ENCODE measurements at places on chromosomes 3 and 15.

DNA sequence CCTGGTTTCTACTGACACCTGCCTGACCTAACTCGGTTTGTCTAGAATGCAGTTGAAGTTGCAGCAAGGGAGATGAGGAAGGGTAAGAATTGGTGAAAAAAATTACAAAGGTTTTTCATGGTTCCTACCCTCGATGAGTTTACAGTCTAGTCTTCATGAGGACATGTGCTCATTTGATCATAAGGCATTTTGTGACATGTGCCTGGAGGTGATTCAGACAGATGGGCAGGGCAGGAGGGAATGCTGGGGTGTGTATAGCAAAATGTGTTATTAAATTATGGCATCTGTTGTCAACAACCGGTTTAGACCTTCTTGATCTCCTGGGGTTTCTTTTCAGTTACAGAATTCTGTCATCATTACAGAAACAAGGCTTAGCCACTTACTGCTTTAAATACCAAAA lies 101.2 kb downstream of the CACNA1D start:
- no peak for DNase-seq

DNA sequence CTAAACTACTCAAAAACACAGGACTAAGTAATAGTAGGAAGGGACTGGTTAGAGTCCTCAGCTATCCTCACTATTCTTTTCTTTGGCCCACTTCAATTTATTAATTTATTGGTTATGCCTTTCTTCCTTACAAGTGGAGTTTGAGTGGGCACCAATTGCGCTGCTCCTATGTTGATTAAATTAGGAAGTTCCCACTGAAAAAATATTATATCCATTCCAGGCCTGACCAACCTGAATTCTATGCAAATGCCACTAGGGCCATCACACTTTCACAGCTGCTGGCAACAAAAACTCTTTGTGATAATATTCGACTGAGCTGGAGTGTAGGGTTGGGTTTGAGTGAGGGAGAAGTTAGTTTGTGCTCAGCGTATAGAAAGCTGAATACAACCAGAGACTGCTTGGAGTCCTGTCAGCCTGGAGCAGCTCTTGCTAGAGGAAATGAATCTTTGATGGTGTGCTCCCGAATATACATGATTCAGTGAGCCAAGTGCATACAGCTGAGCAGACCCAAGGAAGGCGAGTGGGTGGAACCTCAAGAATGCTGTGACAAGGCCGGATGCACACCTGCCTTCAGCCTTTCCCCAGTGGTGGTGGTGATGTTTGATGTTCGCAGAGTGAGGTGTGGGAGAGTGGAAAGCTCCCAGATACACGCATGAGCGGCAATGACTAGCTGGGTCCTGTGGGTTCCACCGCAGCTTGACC lies 1.5 kb downstream of the ARHGEF3 start:
- DNase-seq: no peak

DNA sequence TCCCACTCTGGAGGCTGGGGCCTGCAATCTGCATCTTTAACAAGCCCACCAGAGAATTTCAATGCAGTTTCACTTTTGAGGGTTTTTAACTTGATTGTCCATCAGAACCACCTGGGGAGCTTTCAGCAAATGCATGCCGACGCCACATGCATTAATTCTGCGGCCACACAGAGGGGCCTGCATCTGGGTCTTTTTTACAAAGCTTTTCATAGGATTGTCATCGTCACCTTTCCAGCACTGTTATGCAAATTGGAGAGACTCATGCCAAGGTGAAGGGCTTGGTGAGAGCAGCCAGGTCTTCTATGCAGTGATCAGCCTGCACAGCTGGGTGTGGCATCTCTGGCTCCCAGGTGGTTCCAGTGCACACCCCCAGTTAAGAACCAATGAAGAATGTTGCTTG lies 143.0 kb upstream of the CTDSPL start:
- DNase-seq: no peak

GRCh38 chr3:72665701-72666446 lies 182.4 kb downstream of the SHQ1 start:
- no peak for DNase-seq

DNA sequence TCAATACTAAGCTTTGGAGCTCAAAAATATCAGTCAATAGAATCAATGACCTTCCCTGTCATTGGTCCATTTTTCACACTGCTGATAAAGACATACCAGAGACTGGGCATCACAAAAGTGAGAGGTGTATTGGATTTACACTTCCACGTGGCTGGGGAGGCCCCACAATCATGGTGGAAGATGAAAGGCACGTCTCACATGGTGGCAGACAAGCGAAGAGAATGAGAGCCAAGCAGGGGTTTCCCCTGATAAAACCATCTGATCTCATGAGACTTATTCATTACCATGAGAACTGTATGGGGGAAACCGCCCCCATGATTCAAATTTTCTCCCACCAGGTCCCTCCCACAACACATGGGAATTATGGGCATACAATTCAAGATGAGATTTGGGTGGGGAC lies 81.9 kb downstream of the ANXA2 start:
- DNase-seq: no peak

GRCh38 chr3:10957976-10958749 lies 34.4 kb upstream of the SLC6A1 start:
- no peak for DNase-seq

- no peak for DNase-seq
These were observed 58.6 kb downstream of the DRD3 start for GRCh38 chr3:114120211-114120610.

GRCh38 chr15:52524223-52525136 lies 4.2 kb downstream of the MYO5A start:
- DNase-seq: no peak

DNA sequence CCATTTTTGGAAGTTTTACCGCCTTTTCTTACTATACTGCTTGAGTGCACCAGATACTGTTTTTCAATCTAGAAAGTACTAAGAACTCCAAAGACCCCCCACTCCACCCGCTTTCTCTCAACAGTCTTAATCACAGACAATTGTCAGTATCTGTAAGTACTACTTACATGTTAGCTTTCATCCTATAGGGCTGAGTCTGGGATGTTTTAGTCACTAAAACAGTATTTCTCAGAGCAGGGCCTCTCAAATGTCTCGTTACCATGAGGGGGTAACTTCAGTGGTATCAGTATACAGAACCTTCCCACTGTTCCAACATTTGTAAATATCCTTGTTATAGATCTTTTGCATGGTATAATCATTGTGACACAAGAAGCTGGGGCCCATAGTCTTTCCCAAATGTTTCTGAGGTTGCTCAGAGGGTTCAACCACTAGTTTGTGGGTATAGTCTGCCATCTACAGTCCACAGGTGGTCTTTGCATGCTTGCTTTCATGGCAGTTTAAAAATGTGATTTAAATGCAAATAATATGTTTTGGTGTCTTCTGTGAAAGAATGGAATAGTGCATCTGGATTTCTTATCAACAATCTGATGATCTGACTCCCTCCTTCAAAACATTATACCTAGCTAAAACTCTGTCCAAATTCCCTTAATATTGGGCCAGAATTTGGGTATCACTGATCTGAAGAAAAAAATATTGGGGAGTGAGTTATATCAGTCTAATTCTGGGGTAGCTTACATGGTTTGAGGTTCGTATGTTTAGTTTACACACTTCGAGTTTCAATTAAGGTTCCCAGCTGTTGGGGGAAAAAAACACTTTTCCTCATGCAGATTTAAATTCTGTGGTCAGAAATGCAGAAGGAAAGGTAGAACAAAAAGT lies 18.0 kb upstream of the DNAJC13 start:
- DNase-seq: no peak

GRCh38 chr15:85619992-85620689 lies 174.6 kb downstream of the KLHL25 start:
- no peak for DNase-seq

GRCh38 chr3:98032265-98032664 lies 2.9 kb downstream of the GABRR3 start:
- DNase-seq: no peak

DNA sequence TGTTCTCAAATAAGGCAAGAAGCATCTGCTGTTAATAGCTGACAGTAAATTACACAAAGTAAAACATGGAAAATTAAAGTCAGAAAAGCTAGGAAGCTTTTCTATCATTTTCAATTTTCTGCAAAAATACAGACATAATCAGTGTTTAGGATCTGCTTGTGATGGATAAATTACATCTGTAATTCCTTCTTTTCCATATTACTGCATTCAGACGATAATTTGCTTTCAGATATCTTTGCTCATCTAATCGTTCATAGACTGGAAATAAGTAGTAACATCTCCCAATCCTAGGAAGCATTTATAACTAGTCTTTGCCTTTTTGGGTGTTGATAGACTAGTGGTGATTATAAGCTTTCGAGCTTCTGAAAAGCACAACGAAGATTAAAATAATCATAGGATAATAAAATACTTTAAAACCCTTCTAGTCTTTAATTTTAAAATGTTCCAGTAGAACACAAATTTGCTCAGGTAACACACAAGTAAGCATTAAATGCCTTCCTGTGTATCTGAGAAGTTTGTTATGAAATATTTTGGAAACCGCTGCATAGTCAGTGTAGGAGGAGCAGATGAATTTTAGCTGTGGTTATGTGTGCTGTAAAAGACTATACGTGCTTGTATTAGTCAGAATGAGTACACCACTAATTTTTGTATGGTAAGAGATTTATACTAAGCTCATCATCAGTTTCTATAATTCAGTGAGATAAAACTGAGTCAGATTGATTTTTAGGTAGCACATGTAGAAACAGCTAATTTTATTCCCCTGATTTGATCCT lies 41.0 kb downstream of the MBNL1 start:
- no peak for DNase-seq

- no peak for DNase-seq
These were observed 283.1 kb upstream of the STAC start for GRCh38 chr3:36097209-36097608.

GRCh38 chr3:66472313-66473134 lies 28.3 kb downstream of the LRIG1 start:
- no peak for DNase-seq

GRCh38 chr3:160564258-160564911 lies 986 bp downstream of the KPNA4 start:
- no peak for DNase-seq

DNA sequence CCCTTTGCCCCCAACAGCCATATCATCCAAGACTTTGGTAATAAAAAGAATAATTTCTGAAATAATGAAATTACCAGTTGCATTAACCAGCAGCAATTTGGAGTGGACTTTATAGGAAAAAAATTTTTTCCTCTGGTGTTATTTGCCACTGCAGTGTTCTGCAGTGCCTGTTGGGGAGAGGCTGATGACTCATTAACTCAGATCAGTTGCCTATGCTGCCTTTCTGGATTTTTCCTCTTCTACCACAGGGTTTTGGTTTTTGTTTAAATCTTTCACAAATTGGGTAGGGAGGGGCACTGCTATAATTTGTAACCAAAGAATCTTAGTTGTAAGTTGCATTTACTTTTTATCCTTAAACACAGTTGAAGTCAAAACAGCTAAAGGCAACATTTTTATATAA lies 22.7 kb downstream of the ATP6V1A start:
- DNase-seq: no peak

DNA sequence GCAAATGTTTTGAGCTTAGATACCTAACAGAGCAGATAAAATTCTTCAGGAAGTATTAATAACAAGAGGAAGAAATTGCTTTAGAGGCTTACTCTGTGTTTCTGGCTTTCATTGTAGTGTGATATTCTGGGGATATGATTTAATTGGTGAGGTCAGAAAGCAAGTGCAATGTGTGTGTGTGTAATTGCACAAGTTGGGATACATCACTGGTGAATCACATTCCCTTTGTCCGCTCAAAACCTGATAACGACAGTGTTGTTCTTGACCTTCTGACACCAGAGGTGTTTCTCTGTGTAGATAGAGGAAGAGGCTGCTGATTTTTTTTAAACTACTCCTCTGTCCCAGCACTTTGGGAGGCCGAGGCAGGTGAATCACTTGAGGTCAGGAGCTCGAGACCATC lies 161.1 kb downstream of the CACNA2D3 start:
- DNase-seq: no peak

- DNase-seq: no peak
These were observed 867 bp upstream of the DCAF1 start for GRCh38 chr3:51500632-51501131.

- DNase-seq: no peak
These were observed 91.1 kb upstream of the PLXNA1 start for GRCh38 chr3:126891791-126892190.

- no peak for DNase-seq
These were observed 54.4 kb downstream of the ARNT2 start for GRCh38 chr15:80458580-80458979.

- no peak for DNase-seq
These were observed 48.6 kb downstream of the MCCC1 start for GRCh38 chr3:183050706-183051105.

- no peak for DNase-seq
These were observed 67.4 kb downstream of the ATP13A5 start for GRCh38 chr3:193310914-193311723.

DNA sequence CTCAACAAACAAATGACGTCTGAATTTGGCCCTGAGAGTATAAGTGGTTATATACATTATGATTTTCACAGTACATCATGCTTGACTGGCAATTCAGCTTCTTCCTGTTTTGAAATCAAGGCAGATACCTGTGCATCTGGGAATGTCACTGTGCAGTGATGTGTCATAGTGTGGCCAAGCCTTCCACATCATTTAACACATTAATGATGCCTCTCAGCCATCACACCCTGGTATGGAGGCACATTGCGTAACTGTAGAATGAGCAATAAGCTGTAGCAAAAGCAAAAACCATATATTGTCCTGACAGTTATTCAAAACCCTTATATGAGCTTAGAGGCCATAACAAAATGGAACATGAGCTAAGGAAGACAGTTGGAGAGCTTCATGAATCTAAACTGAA lies 246.0 kb downstream of the EPHA3 start:
- no peak for DNase-seq

GRCh38 chr15:96160800-96161199 lies 169.7 kb upstream of the NR2F2 start:
- DNase-seq: no peak

DNA sequence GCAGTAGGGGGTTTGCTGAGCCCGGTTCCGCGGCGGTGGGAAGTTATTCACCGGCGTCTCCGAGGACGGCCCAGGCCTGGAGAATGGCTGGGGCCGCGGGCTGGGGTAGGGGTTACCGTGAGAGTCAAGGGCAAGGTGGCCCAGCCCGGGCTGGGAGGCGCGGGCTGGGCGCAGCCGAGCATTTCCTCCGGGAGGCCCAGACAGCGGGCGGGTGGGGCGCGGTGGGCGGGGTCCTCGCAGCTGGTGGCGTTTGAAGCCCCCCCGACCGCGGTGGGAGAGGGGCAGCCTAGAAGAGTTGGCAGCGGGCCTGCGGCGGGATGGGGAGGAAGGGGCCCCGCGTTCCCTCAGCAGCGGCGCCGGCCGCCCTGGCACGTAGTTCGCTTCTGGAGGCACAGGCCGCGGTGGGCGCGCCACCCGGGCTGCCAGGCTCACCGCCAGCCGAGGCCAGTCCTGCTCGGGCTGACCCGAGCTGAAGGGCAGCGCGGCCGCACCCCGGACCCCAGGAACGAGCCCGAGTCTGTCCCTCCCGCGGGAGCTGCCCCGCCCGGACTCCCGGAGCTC lies 960 bp upstream of the KLF13 start:
- DNase-seq: no peak

- no peak for DNase-seq
These were observed 462 bp downstream of the EDEM1 start for GRCh38 chr3:5187920-5188418.

- DNase-seq: no peak
These were observed 18.1 kb upstream of the TRAT1 start for GRCh38 chr3:108804437-108804836.
